CD4-positive, alpha-beta T cell treated with Interferon alpha-2 for 1 hour (primary cell): ENCODE measurements at places on chromosomes 13 and 19.

GRCh38 chr13:63093907-63094469 is 1678.3 kb upstream of the PCDH20 start:
- DNase-seq = no peak

DNA sequence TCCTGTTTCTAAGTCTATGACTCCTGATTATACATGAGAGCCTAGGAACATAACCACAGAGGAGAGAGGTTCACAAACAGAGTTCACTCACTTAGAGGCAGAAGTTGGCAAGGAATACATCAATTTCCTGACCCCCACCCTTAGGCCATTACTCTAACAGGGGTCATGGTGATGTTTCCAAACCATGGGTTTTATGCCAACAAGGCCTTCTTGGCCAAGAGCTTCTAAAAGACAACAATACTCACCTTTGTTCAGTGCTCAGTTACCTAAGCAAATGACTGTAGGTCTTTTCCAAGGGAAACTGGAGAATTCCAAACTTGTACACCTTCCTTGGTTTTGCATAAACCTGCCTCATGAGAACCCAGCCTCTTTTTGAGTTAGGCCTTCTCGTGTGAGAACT is 52.6 kb downstream of the ERICH4 start:
- no peak for DNase-seq

GRCh38 chr13:77719128-77719527 is 21.6 kb downstream of the SLAIN1 start:
- DNase-seq = no peak

- DNase-seq = peak; percentile 72
Measured at GRCh38 chr19:56252699-56253422, 19.7 kb upstream of the EDDM13 start.

DNA sequence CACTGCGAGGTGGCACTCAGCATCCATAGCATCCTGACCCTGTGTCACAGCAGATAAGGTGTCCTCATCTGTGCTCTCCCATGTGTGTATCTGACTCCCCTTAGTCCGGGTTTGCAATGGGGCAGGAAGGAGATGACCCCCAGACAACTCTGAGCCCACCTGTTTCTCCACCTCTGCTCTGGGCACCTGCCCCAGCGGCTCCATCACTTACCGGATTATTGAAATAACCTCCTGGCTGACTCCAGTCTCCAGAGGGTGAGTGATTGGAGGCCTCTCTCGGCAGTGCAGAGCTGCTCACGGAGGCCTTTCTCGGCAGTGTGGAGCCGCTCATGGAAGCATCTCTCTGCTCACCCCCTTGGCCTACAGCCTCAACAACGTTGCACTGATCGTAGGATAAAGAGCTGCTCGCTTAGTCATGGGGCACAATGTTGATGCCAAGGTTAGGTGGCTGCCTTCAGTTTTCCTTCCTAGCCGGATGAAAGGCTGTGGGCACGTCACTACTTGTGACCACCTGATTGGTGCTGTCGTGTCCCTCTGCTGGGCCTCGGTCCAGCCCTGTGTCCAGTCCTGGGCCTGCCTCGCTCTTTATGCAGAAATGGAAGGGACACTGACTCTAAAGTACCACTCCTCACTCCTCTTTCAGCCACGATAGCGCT is 67.6 kb downstream of the TEX29 start:
- no peak for DNase-seq
